Stimulated activated CD8-positive, alpha-beta memory T cell treated with anti-CD3 and anti-CD28 coated beads, Interleukin-15, amount 100 ng/mL, for 1 hour (primary cell): ENCODE measurements at places on chromosomes 5 and 9.

DNA sequence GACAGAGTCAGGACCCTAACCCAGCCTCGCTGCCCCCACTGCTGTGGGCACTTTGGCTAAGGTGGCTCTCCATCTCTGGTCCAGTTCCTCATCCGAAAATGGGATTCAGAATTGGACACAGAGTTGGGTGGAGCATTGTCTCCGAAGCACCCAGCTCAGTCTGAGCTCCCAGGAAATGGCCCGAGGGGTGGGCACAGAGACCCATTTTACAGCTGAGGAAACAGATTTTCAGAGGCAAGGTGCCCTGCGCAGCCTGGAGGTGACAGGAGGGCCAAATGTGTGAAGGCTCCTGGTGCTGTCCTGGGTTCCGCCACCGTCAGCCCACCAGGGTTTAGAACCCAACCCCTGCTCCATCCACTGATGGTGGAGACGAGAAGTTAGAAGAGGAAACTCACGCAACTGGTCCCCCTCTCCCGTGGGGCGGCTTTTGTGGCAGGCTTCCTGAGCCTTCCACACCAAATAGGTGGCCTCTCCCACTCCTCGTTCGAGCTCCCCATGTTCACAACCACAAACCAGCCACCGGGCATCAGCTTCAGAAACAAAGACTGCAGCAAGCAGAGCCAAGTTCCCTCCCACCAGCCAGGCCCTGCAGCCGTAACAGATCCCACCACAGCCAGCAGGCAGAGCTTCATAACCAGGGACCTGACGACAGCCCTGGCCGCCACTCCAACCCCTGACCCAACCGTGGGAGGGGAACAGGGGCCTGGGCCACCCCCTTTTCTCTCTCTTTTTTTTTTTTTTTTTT lies 90.9 kb upstream of the LMX1B start:
- DNase-seq = no peak

DNA sequence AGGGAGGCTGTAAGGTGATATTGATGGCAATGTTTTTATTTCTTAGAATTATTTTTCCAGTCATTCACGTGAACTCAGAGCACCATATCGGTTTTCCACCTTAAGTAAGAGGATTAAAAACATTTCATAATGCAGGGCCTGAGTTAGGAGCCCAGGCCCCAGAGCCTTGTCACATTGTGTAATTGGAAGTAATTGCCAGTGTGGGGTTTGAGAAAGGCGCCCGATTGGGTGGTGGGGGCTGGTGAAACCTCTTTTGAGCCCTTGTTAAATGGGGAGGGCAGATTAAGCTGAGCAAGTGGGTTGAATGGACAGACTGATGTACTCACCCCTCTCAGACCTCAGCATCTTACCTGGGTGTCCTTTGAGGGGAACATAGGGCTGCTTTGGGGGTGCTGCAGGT lies 116.7 kb upstream of the PITX1 start:
- no peak for DNase-seq

- DNase-seq = no peak
These were observed 21.7 kb downstream of the MED10 start for GRCh38 chr5:6356578-6357164.

DNA sequence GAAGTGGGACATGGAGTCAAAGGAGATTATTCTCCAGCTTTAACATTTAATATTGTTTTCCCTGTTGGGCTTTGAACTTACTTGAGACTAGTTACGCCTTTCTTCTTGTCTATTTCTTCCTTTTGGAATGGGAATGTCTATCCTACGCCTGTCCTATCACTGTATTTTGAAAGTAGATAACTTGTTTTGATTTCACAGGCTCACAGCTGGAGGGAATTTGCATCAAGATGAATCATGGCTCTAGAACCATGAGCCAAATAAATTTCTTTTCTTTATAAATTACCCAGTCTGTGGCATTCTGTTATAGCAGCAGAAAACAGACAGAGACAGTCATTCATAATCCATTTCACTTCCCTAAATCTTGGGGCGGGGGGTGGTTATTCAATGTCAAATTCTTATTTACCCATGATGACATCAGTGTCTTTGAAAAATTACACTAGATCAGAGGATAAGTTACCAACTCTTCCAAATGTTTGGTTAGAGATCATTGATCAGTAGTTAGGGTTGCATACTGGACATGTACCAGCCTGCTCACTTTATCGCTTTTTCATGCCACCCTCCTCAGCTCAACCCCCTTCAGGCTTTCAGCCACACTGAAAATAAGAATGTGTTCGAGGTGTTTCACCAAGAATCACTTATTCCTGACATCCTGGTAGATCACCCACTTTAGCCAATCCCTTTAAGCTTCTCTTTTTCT lies 419.6 kb upstream of the PIK3R1 start:
- no peak for DNase-seq

- no peak for DNase-seq
These were observed 60.6 kb downstream of the ENTREP1 start for GRCh38 chr9:69385581-69386033.

DNA sequence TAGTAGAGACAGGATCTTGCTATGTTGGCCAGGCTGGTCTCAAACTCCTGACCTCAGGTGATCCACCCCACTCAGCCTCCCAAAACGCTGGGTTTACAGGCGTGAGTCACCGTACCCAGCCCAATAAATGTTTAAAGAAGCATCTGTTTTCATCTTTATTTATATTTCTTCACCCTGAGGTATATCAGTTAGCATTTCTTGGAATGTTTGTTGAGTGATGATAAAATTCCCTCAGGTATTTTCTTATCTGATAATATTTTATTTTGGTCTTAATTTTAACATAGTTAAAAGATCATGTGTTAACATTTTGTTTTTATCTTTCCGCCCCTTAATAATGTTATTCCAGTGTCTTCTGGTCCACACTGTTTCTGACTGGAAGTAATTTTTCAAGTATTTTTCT lies 839.6 kb upstream of the CDH10 start:
- no peak for DNase-seq

DNA sequence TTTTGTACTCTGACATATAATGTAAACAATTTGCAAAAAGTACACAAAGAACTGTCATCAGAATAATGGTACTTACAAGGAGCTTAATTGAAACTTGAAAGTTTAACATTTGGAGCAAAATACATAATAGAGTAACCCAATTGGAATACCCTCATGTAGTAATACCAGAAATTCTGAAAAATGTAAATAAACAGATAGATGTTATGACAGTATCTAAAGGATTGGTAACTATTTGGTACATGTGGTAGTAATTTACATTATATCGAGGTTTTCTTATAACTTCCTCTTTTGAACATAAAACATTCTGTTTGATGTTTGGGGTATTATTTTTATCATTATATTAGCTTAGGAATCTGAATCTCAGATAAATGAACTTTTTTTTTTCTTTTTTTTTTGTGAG lies 211.7 kb upstream of the ELL2 start:
- no peak for DNase-seq

GRCh38 chr5:125564317-125564975 lies 818.0 kb upstream of the ZNF608 start:
- no peak for DNase-seq
